ENCODE measurements at places on chromosomes 16 and 17.

- DNase-seq = no peak
Measured at GRCh38 chr16:8822403-8822802, 24.8 kb downstream of the PMM2 start.

DNA sequence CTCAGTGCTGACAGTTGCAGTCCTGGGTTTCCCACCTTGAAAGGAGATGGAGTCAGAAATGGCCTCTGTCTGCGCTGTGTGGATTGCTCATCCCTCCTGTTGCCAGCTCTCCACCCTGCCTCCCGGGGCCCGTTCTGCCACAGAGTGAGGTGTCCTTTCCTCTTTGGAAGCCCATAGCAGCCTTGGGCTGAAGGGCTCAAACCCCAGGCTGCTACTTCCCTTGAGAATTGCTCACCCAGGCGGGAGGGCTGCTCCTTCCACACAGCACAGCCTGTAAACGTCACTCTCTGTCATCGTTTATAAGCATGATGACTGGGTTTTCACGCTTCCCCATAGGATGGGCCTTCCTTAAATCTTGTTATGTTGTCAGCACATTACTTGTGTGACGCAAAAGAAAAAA, 62.7 kb downstream of the FOXK2 start:
- DNase-seq = no peak

DNA sequence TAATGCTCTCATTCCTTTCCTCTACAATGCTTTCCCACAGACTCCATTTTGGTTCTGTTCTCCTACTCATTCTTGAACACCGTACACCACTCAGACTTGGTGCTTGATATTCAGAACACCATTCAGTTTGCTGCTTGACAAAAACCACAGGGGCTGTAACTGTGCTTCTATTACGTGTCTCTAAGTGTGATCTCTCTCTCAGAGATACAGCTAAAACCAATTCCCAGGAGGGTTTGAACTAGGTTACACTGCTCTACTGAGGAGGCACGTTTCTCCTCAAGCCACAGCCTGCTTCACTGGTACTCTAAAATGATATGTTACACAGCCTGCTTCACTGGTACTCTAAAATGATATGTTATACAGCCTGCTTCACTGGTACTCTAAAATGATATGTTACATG, 175.7 kb downstream of the CEP112 start:
- no peak for DNase-seq

DNA sequence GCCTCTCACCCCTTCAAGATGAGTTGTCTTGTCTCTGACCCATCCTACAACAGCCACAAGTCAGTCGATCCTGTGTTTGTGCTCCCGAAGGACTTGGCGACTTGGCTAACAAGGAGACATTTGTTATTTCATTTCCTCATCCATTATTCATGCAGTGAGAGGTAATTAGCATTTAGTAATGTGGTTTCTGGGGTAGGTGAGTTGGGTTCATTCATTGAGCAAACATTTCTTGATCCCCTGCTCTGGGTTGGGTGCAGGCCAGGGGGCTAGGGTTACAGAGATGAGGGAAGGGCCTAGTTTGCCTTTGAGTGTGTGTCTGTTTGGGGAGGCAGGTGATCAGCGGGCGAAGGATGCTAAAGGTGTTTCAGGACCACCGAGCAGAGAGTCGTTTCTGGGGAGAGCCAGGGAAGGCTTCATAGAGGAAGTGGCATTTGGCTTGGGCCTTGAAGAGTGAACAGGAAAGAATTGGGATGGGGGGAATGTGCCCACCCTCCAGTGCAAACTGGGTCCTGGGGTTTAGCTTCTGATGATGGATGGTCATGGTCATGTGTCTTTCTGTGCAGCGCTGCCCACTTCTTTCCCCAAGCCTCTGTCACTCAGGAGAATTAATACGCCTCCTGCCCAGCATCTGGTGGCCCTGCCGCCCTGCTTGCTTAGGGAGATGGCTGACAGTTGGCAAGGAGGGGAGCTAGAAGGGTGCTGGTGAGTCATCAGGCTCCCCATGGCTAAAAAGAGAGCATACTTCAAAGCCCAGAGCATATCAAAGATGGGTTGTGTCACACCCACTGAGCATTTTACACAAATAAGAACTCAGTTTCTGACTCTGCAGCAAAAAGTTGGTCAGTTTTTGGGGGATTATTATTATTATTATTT, 38.5 kb downstream of the MSI2 start:
- peak; percentile 36 for DNase-seq

DNA sequence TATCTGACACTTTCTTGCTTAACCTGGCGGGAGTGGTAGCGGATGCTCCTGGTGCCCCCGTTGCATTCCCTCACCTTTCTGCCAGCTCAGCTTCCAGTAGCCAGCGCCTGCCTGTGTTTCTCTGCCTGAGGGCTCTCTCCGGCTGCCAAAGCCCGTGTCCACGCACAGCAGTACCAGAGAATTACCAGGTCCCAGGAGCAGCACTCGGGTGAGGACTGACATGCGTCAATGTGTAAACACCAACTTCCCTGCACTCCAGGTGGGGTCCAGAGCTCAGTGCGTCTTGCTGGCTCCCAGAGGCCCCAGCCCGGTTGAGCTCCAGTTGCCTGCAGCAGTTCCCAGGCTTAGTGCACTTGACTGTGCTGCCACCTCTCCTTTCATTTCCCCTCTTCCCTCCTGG, 54.8 kb downstream of the CDH13 start:
- DNase-seq = no peak

GRCh38 chr17:42098730-42099399, 592 bp upstream of the ZNF385C start:
- no peak for DNase-seq

DNA sequence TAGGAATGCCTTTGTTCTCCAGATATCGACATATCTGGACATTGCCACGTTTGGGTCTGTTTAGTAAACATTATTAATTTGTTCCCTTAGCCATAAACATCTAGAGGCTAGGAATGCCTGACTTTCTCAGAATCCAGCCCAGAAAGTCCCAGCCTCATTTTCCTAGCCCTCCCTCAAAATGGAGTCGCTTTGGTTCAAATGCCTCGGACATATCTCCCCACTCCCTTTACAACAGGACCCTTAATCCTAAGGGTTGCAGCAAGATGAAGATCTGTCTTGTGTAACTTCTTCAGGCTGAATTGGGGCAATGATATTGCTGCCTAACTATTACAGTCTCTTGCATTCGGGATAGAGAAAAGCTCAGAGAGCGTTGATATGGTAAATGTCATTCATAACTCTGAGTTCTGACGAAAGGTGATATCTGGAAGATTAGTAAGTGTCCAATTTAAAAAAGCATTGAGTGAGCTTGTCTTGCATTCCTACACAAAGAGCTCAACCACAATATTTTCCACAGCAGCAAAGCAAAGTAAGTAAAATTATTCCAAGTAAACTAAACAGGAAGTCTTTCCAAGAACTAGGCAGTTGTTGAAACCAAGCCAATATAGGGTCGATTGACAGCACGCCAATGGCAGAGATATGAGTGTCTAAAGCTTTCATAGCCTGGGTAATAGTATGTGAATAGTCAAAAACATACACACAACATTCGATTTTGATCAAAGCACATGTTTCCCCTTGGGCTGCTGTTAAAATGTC, 46.0 kb upstream of the ARL4D start:
- DNase-seq = no peak

DNA sequence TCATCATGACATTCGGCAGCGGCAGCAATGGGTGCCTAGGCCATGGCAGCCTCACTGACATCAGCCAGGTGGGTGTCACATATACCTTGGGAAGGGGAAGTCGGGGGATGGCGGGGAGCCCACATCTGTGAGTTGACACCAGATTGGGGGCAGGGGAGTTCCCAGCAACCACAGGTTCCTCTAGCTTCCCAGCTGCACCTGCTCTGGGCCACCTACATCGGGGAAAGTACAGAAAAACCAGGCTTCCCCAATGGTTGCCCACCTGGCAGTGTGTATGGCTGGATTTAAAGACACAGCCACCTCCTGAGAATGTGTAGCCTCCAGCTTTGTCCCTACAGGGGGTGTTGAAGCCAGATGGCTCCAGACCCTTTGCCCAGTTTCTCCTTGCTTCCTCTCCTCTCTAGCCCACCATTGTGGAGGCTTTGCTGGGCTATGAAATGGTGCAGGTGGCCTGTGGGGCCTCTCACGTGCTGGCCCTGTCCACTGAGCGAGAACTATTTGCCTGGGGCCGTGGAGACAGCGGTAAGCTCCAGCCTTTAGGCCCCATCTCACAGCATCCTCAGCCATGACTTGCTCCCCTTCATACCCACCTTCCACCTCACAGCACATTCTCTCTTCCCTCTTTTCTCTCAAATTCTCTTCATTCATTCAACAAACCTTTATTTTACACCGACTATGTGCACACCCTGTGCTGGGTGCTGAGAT, 5.0 kb upstream of the TRAF4 start:
- DNase-seq = peak; percentile 35

DNA sequence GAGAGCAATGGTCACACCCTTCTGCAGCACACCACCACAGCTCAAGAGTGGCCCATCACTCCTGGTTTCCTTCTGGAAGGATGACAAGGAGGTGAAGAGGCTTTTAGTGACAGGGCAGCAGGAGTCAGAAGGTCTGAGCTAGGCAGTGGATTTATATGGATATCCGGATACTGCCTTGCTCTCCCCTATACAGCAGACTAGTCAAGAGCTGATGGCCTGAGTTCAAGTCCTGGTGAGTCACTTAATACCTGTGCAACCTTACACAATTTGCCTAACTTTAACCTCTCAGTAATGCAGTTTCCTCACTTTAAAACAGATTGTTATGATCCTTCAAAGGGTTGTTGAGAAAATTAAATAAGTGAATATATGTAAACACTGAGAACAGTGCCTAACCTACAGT, 22.9 kb downstream of the MYO18A start:
- DNase-seq = no peak

DNA sequence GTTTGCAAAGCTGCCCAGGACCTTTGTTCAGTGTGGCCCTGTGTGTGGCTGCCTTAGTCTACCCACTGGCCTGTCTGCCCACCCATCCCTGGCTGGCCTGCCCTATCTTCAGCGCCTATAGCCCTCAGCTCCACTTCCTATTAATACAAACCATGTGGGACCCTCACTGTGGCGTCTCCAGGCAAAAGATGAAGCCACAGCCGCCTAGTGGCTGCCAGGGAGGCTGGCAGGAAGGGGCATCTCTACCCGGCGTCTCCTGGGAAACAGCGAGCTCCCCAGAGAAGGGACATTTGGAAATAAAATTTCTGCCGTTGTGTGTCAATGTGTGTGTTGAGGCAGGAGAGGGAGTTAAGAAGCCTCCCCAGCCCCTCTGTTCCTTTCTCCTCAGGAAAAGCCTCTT, 31.5 kb downstream of the NEUROD2 start:
- DNase-seq = no peak

GRCh38 chr16:56382459-56382858, 42.9 kb downstream of the AMFR start:
- DNase-seq = no peak

GRCh38 chr17:68657576-68657975, 56.4 kb upstream of the FAM20A start:
- no peak for DNase-seq

- no peak for DNase-seq
Measured at GRCh38 chr16:65936096-65936495, 430.4 kb upstream of the CDH5 start.
